Muscle of leg (tissue), 16 donors: ENCODE measurements at places on chromosomes 3 and 15. TPM values are rescaled to one million over a fixed set of nuclear protein-coding genes. Genes with fewer than 3 reads are reported as not detected.

- H3K4me3 ChIP-seq, result no peak overlapping the region
- no peak overlapping the region for H3K27ac ChIP-seq
- no peaks in the 10 kb centered on the region for H3K36me3 ChIP-seq
Measured at GRCh38 chr15:56839099-56839498, 79.3 kb upstream of the TCF12 start.

The ACKR2 gene
- 0.51 TPM for polyA plus RNA-seq

The MESP1 gene
- 0.13 TPM for polyA plus RNA-seq

GRCh38 chr3:55797084-55797483 lies 310.0 kb upstream of the WNT5A start:
- no peaks in the 10 kb centered on the region for H3K27me3 ChIP-seq
- H3K4me1 ChIP-seq, result no peaks in the 10 kb centered on the region
- H3K36me3 ChIP-seq, result no peaks in the 10 kb centered on the region
- DNase-seq, result no peak

GRCh38 chr15:98786717-98787116 lies 138.4 kb downstream of the IGF1R start:
- H3K36me3 ChIP-seq, result no peaks in the 10 kb centered on the region
- no peak for DNase-seq
- H3K4me3 ChIP-seq, result no peak overlapping the region
- no peaks in the 10 kb centered on the region for H3K27me3 ChIP-seq
- no peak overlapping the region for H3K27ac ChIP-seq

- no peak for DNase-seq
- peaks cover 4% of the 10 kb centered on the region for H3K36me3 ChIP-seq
- H3K4me3 ChIP-seq, result no peak overlapping the region
- no peak overlapping the region for H3K27ac ChIP-seq
- H3K27me3 ChIP-seq, result no peaks in the 10 kb centered on the region
- H3K4me1 ChIP-seq, result peaks cover 10% of the 10 kb centered on the region
Measured at GRCh38 chr3:31668242-31668641, 135.5 kb downstream of the STT3B start.

DNA sequence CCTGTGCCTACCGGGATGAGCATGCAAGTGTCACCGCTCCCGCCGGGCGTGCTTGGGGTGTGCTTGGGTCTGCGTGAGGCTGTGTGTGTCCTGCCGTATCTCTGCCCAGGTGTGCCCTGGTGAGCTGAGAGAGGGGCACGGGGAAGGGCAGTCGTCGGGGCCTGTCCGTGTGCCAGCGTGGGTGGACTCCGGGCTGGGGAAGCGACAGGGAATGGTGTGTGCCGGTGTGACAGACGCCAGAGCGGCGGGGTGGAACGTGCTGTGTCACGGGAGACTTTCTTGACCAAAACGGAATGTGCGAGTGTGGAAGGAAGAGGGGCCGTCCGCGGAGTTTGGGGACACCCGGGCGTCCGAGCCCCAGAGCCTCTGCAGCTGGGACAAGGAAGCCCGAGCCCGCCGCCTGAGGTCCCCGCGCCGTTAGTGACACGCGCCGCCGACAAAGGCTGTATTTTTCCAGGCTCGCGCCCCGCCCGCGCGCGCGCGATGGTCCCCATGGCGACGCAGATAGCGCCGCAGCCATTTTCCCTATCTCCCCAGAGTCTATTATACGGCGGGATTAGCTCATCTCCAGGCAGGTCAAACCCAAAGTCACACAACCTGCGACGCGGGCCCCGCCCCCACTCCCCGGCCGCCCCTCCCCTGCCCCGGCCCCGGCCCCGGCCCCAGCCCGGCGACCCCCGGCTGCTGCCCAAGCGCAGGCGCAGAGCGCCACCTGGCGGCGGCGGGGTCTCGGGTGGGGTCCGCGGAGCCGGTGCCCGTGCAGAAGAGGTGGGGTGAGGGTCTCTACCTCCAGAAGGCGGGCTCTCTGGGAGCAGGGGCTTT lies 4.5 kb upstream of the GATA2 start:
- no peaks in the 10 kb centered on the region for H3K36me3 ChIP-seq
- peaks cover 15% of the 10 kb centered on the region for H3K4me1 ChIP-seq
- H3K27me3 ChIP-seq, result peaks cover 80% of the 10 kb centered on the region

The COL8A1 gene
- polyA plus RNA-seq, result 0.97 TPM

The GNB5 gene
- 9.4 TPM for polyA plus RNA-seq

GRCh38 chr3:122235147-122235546 lies 51.7 kb downstream of the CASR start:
- DNase-seq, result no peak
- H3K27ac ChIP-seq, result no peak overlapping the region
- no peaks in the 10 kb centered on the region for H3K36me3 ChIP-seq
- no peaks in the 10 kb centered on the region for H3K4me1 ChIP-seq
- H3K27me3 ChIP-seq, result no peaks in the 10 kb centered on the region

GRCh38 chr15:82663186-82663600 lies 16.0 kb upstream of the CPEB1 start:
- no peaks in the 10 kb centered on the region for H3K27me3 ChIP-seq
- no peaks in the 10 kb centered on the region for H3K4me1 ChIP-seq
- no peak overlapping the region for H3K27ac ChIP-seq

DNA sequence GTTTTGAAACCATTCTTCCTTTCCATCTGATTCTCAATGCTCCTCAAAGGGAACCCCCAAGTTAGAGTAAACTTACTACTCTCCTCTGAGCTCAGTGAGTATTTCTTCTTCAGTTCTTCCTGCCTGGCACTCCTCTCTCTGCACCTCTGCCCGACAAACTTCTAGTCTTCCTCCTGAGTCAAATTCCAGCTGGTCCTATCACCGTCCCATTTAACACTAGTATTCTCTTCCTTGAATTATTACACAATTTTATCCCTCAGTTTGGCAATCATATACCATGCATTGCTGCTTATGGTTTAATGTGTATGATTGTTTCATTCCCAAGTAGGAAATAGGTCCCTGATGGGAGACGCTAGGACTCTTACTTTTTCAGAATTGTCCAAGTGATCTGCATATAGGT lies 279.7 kb downstream of the MECOM start:
- H3K27me3 ChIP-seq, result no peaks in the 10 kb centered on the region
- no peak for DNase-seq
- H3K4me1 ChIP-seq, result peaks cover 2% of the 10 kb centered on the region
- no peak overlapping the region for H3K4me3 ChIP-seq
- H3K27ac ChIP-seq, result no peak overlapping the region

The GABRG3 gene
- polyA plus RNA-seq, result 0.43 TPM

The PPP1R14D gene
- 0.22 TPM for polyA plus RNA-seq

DNA sequence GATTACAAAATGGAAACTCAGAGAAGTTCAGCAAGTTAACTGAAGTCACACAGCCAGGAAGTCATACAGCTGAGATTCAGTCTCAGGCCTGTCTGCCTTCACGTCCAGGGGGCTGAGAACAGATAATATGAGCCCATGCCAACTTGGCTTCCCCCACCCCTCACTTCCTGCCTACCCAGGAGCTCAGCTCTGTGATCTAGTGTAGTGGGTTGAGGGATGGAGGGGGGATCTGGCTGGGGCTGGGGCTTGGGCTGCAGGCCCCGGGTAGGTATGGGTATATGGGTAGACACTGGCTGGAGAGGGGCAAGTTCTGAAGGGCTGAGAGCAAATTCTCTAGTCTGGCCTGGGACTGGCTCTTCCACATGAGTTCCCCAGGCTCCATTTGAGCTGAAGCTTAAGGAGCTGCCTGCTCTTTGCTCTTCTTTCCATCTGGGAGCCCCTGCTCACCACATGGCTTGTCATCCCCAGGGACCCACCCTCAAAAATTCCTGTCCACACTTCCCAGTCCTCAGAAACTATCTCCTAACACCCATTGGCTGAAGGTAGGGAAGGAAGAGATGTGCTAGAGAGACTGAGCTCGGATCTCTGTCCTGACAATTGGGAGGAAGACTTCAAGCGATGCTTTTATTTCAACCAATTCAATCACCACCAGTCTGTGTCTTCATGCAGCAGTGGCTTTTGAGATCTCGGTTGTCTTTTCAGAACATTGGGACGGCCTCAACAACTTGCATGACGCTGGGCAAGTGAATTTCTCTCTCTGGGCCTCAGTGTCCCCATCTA lies 2.0 kb downstream of the RASGRF1 start:
- H3K4me3 ChIP-seq, result no peak overlapping the region
- H3K27me3 ChIP-seq, result peaks cover 85% of the 10 kb centered on the region
- no peaks in the 10 kb centered on the region for H3K36me3 ChIP-seq
- H3K27ac ChIP-seq, result no peak overlapping the region

DNA sequence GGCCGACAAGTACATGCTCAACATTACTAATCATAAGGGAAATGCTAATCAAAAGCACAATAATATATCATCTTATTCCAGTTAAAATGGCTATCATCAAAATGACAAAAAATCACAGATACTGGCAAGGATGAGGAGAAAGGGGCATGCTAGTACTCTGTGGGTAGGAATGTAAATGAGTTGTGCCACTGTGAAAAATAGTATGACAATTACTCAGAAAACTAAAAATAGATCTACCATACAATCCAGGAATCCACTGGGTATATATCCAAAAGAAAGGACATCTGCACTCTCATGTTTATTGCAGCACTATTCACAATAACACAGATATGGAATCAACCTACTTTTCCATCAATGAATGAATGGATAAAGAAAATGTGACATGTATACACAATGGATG lies 1256.5 kb downstream of the SI start:
- H3K4me3 ChIP-seq, result no peak overlapping the region
- no peak overlapping the region for H3K27ac ChIP-seq
- no peaks in the 10 kb centered on the region for H3K36me3 ChIP-seq
- no peak for DNase-seq
- H3K4me1 ChIP-seq, result no peaks in the 10 kb centered on the region

DNA sequence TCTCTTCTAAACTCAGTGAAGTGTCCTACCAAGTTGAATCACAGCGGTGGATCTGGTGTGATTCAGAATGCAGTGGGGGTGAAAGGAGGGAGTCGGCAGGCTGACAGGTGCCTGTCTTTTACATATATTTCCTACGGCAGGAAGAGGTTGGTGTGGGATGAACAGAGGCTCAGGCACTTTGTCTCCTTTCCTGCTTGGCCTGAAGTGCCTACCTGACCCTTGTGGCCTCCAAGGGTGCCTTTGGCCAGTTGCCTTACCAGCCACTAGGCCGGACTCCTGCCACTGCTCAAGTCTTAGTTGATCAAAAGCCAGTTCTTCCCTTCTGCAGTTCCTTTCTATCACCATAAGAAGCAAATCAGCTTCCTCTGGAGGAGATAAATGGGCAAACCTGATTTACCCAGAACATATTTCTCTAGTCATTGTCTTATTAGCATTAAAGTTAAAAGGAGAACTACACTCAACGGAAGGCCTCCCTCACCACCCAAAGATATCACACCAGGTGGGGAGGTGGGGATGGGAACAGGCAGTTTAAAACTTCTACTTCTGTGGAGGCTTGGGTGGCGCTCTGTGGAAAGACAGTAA lies 52.1 kb downstream of the CRTC3 start:
- DNase-seq, result no peak
- H3K27ac ChIP-seq, result peak overlapping the region; percentile 48
- peaks cover 33% of the 10 kb centered on the region for H3K4me1 ChIP-seq
- no peak overlapping the region for H3K4me3 ChIP-seq

- H3K36me3 ChIP-seq, result no peaks in the 10 kb centered on the region
- DNase-seq, result no peak
- H3K27ac ChIP-seq, result no peak overlapping the region
- H3K4me1 ChIP-seq, result no peaks in the 10 kb centered on the region
Measured at GRCh38 chr3:161199926-161200325, 21.2 kb upstream of the NMD3 start.

DNA sequence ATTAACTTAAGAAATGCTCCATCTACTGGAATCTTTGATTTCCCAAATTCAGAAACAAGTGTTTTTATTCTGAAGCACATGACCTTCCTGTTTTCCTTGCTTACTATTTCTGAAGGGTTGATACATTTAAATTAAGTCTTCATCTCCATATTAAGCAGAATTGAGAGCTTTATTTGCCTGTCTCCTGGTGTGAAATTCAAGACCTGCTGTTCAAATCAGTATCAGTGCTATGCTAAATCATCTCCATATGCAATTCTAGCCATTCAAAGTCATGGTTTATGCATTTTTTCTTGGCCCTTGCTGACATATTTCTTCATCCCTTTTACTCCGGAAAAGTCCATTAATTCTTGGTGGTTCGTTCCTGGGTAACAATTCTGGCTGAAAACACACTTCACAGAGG lies 195.4 kb downstream of the ATP8B4 start:
- no peak for DNase-seq
- no peak overlapping the region for H3K27ac ChIP-seq
- no peaks in the 10 kb centered on the region for H3K4me1 ChIP-seq
- no peaks in the 10 kb centered on the region for H3K36me3 ChIP-seq

DNA sequence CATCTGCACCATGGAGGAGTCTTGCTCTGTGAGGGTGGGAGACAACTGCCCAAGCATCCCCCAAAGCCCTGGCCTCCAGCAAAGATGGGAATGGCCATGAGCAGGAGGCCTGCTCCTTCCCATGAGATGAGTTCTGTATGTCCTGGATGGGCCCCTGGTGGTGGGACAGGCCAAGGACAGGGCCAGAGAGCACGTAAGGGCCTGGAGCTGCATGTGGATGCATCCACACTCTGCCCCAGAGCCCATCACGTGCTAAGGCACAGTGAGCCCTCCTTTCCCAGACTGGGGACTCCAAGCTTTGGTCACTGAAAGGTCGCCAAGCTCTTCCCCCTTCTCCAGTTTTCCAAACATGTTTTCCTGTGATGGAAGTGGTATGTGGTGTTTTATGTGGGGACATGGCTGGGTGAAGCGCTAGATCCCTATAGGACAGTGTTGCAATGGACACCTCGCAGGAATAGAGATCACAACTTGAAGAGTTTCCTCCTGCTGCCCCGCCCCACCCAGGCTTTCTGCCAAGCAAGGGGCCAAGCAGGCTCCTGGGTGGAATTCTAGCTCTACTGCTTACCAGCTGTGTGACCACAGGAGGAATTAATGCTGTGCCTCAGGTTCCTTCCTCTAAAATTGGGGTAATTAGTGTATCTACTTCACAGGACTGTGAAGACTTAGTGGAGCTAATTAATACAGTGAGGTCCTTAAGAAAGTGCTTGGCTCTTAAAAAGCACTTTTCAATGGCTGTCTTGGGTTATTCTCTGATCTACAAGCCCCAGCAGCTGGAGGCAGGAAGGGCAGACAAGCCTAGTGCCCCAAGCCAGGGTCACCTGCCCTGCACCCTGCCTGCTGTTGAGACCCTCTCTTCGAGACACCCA lies 106.4 kb upstream of the RPL32 start:
- H3K27me3 ChIP-seq, result no peaks in the 10 kb centered on the region
- H3K4me1 ChIP-seq, result peaks cover 73% of the 10 kb centered on the region
- H3K36me3 ChIP-seq, result peaks cover 5% of the 10 kb centered on the region
- H3K4me3 ChIP-seq, result no peak overlapping the region
- peak; percentile 84 for DNase-seq

The LRTM1 gene
- polyA plus RNA-seq, result 76.3 TPM

GRCh38 chr3:43289401-43289800 lies 3.1 kb downstream of the SNRK start:
- peak overlapping the region; percentile 76 for H3K4me3 ChIP-seq
- H3K27ac ChIP-seq, result peak overlapping the region; percentile 49

GRCh38 chr3:49673715-49674496 lies at the start of gene APEH:
TSS of gene APEH (plus strand) at chr3:49674351. CDS start at chr3:49674402, 51 bp downstream.
- H3K36me3 ChIP-seq, result peaks cover 33% of the 10 kb centered on the region
- peak within 1 kb of the TSS; percentile 97 for H3K27ac ChIP-seq
- H3K4me1 ChIP-seq, result peaks cover 15% of the 10 kb centered on the region
- H3K4me3 ChIP-seq, result peak within 1 kb of the TSS; percentile 85

The LTK gene
- 8.5 TPM for polyA plus RNA-seq

The MOBP gene
- 0.04 TPM for polyA plus RNA-seq

The DUOXA2 gene
- not detected for polyA plus RNA-seq

The MESP2 gene
- polyA plus RNA-seq, result 0.11 TPM

The COLQ gene
- 32.8 TPM for polyA plus RNA-seq

GRCh38 chr15:96089405-96090058 lies 241.0 kb upstream of the NR2F2 start:
- no peaks in the 10 kb centered on the region for H3K27me3 ChIP-seq
- no peak overlapping the region for H3K27ac ChIP-seq
- DNase-seq, result no peak
- no peaks in the 10 kb centered on the region for H3K36me3 ChIP-seq

- H3K27ac ChIP-seq, result no peak overlapping the region
- no peak overlapping the region for H3K4me3 ChIP-seq
- peaks cover 2% of the 10 kb centered on the region for H3K4me1 ChIP-seq
- DNase-seq, result no peak
- H3K27me3 ChIP-seq, result no peaks in the 10 kb centered on the region
- H3K36me3 ChIP-seq, result no peaks in the 10 kb centered on the region
Measured at GRCh38 chr3:1288805-1289494, 196.1 kb downstream of the CNTN6 start.
